ENCODE measurements at places on chromosomes 7 and 10. TPM values are rescaled to one million over a fixed set of nuclear protein-coding genes. Genes with fewer than 3 reads are reported as not detected.

DNA sequence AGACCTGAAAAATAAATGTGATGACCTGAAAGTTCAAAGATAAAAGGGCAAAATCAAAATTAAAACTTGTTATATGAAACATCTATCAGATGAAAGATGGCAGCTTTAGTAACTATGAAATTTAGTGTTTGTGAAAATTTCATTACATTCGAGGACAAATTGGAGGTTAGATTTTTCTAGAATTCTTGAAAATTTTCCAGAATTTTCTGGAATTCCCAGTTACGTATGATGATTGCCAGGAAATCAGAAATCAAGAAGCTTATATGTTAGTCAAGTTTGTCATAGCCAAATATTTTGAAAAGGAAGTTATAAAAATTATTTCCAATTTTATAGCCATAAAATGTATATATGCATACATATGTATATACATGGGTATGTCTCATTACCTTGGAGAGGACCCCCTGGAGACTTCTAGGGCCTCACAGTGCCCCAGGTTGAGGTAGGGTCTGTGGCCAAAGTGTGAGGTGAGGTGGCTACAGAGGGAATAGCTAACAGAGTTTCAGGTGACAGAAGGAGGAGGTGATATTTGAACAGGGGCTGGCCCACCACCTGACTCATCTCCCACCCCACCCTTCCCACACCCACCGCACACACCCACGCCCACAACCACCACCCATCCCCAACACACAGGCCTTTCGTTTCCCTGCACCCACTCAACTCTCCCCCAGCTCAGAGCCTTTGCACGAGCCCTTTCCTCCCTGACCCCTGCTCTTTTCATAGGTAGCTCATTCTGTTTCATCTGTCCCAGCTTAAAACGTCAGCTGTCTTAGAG, 21.5 kb downstream of the C10orf105 start:
- no peak for DNase-seq

DNA sequence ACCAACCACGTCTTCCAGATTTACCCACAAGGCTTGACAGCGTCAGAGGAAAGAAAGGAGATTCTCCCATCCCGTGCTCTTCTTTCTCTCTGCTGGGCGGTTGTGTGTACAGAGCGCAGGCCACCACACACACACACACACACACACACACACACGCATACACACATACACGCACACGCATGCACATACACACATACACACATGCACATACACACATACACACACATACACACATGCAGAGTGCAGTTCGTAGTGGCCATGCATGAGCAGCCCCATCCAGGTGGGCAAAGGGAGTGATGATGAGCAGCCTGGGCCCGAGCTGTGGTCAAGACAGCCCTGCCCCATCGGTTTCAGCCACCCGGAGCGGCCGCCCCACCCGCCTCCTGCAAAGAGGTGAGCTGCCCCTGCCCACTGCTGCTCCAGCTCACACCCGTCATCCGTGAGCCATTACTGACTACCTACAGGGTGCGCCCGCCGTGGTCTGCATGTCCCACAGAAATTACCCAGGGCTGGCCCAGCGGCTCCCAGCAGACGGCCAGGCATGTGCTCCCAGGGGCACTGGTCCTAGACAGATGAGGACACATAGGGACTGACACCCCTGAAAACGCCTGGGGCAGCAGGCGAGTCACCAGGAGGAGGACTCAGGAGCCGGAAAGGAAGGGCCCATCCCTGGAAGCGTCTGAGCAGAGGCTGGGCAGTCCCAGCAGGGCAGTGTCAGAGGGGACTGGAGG, 69.6 kb downstream of the ASB13 start:
- DNase-seq, result no peak

GRCh38 chr7:29116361-29117200, 29.8 kb downstream of the CPVL start:
- no peak for DNase-seq

- no peak for DNase-seq
Observed at GRCh38 chr10:132836248-132836831, 50.4 kb upstream of the NKX6-2 start.

SVIL gene
- polyA plus RNA-seq, result 39.5 TPM

CACNB2 gene
- polyA plus RNA-seq, result 6.1 TPM
